ENCODE measurements at places on chromosomes 7 and 10.

DNA sequence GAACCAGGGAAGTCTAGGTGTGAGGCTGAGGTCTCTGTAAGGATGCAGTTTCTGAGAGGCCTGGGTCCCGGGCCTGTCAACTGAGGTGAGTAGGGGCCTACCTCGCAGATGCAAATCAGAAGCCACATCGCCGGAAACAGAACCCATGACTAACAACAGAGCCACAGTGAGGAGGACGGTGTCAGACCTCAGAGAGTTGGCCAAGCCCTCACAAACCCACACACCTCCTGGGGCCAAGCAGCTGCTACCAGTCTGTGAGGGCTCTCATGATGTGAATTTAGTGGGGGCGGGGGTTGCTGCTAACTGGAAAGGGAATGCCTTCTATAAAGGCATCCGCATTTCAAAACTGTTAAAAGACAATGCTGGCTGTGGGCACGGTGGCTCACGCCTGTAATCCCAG is 103.0 kb downstream of the COBL start:
- DNase-seq, result no peak

DNA sequence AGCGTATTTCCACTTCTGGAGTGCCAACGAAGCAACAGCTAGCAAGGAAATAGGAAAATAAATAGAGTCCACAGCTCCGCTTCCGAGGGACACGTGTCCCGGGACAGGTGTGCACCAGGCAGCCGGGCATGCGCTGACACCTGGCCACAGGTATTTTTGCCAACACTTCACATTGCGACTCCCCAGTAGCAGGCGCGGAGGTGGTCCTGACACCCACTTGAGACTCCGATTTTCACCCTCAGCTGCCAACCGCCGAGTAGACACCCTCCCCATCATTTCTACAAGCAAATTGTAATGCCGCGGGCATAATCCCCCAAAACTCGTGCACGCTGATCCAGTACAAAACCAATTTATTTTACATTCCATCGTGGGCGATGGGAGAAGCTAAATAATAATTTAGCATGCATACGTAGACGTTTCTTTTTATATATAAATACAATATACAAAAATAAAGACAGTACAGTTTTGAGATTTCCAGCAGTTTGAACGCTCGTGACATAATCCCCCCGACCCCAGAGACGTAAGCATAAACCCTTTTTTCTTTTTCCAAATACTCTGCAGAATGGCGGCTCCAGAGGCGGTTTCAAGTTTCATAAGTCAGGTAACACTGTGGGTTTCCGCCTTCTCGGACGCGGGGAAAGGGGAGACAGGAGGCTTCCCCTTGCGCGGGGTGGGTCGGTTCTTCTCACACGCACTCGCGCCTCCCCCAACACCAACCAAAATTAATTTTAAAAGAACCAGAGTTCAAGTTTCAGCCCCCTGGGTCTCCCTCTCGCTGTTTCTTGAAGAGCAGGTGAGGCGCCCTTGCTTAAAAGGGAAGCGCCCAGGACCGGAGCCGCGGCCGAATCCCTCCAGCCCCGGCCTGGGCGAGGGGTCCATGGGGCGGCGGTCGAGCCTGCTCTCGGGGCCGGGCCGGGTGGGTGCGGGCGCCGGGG is 5.7 kb downstream of the MNX1 start:
- peak; percentile 19 for DNase-seq

GRCh38 chr7:81062755-81063154 is 143.9 kb upstream of the SEMA3C start:
- no peak for DNase-seq

DNA sequence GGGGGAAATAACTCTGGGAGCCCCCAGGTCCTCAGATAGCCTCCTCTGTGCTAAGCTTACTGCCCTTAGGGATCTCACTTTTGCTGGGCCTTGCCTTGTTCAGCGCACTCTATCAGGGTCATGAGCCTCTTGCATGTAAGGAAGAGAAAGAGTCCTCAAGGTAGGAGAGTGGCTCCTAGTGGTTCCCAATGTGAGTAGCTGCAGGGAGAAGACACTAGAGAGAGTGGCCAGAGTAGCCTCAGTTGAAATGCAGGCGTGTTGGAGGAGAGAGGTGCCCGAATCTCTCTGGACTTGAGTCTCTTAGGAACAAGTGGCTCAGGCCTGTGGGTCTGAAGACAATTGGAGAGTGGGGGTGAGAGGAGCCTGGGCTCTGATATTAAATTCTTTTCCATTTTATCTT is 94.3 kb upstream of the SORCS3 start:
- DNase-seq, result no peak

DNA sequence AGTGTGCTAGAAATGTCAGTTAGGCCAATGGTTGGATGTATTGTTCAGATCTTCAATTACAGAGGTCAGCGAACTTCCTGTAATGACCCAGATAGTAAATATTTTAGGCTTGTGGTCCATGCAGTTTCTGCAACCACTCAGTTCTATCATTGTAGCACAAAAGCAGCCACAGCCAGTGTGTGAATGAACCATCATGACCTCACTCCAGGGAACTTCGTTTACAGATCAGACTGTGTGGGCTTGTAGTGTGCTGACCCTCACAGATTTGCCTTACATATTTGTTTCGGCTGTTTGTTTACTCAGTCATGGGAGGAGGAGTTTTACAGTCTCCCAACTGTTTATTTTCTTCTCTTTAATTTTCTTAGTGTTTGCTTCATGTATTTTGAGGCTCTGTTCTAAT is 55.4 kb downstream of the LANCL2 start:
- no peak for DNase-seq

DNA sequence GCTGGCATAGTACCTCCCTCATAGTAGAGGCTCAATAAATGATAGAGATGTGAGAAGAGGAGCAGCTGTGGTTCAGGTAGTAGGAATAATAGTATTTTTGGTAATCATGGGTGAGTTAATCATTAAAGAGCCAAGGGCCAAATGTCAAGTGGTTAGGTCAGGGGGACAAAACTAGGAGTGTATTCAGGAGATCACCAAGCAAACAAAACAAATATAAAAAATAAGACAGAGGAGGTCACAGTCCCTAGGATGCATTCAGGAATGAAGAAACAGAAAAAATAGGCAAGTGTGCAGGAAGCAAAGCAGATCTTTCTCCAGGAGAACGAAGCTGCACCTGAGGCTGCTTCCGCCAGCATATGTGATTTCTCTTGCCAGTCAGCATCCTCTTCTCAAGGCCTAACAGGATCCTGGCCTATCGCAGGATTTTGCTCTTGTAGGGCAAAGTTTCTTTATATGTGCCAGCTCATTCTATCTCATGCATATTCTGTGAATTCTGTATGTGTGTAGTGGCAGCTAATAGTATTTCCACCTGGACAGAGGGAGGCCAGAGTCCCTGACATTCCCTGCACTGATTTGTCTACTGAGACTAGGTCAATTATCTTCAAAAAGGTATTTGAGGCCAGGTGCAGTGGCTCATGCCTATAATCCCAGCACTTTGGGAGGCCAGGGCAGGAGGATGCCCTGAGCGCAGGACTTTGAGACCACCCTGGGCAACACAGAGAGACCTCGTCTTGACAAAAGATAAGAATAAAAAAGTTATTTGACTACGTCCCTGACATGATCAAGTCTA is 82.7 kb downstream of the AKR1D1 start:
- DNase-seq, result no peak

DNA sequence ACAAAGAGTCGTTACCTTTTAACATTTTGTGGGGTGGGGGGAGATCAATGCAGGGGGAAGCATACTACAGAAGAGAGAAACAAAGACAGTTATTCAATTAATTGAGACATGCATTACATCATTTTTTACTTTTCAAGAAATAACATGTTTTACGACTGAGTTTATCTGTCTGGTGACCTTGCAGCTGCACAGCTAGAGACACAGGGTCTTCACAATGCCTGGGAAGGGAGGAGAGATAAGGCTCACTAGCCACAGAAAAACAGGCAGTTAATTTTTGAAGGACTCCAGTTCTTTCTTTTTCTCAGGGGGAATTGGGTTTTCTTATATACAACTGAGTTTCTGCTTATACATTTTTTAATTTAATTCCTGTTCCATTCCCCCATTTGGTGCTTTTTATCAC is 30.1 kb downstream of the ZPBP start:
- no peak for DNase-seq

- DNase-seq, result no peak
These were observed 339.4 kb downstream of the FRMD4A start for GRCh38 chr10:13991353-13991752.

DNA sequence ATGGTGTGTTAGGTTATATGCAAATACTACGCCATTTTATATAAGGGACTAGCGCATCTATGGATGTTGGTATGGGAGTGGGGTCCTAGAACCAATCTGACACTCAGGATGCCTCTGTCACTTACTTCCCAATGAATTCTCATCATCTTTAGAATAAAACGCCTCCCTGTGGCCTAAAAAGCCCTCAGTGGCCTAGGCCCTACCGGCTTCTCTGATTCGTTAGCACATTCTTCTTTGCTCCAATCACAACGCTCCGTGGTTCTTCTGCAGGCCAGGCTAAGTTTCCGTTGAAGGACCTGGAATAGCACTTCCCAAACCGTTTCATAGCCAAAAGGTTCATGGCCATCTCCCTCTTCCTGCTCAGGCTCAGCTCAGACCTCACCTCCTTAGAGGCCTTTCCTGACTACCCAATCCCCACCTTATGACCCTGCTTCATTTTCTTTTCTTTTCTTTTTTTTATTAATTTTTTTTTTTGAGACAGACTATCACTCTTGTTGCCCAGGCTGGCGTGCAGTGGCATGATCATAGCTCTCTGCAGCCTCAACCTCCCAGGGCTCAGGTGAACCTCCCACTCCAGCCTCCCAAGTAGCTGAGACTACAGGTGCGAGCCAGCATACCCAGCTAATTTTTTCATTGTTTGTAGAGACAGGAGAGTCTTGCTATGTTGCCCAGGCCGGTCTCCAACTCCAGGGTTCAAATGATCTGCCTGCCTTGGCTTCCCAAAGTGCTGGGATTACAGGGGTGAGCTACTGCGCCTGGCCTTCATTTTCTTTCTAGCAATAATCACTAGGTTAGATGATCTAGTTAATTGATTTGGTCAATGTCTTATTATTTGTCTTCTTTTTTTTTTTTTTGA is 24.5 kb upstream of the YWHAG start:
- DNase-seq, result no peak

Measured in GM13977 (cell line).